ENCODE measurements at places on chromosomes 2 and 18. TPM values are rescaled to one million over a fixed set of nuclear protein-coding genes. Genes with fewer than 3 reads are reported as not detected.

DNA sequence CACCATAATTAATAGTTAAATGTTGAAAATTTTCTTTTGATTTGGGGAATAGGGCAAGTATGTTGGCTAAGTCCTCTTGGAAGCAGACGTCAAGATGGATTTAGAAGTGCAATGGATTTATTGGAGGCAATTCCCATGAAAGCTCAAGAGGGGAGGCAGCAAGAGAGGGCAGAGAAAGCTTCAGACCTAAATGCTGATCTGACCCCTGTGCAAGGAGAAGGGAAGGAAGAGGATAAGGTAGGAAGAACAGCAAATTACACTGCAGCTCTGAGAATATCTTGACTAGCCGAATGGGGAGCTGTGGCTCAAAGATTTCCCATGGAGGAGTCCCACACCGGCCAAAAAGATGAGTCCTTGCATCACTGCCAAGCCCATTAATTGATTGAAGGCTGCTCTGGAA lies 46.9 kb upstream of the ATP8B1 start:
- DNase-seq: no peak

- DNase-seq: no peak
Observed at GRCh38 chr18:34709750-34710441, at the start of gene DTNA. TSS of gene DTNA (plus strand) at chr18:34710298. CDS start at chr18:34755977, 45,679 bp downstream.

- DNase-seq: no peak
Observed at GRCh38 chr2:118841828-118842461, 5.5 kb downstream of the EN1 start.

GRCh38 chr2:26009567-26009963 lies 24.3 kb upstream of the RAB10 start:
- no peak for DNase-seq

- DNase-seq: no peak
Observed at GRCh38 chr2:143690235-143690634, 561.0 kb downstream of the ARHGAP15 start.

GRCh38 chr18:49666045-49666775 lies 104.4 kb downstream of the LIPG start:
- DNase-seq: no peak

DNA sequence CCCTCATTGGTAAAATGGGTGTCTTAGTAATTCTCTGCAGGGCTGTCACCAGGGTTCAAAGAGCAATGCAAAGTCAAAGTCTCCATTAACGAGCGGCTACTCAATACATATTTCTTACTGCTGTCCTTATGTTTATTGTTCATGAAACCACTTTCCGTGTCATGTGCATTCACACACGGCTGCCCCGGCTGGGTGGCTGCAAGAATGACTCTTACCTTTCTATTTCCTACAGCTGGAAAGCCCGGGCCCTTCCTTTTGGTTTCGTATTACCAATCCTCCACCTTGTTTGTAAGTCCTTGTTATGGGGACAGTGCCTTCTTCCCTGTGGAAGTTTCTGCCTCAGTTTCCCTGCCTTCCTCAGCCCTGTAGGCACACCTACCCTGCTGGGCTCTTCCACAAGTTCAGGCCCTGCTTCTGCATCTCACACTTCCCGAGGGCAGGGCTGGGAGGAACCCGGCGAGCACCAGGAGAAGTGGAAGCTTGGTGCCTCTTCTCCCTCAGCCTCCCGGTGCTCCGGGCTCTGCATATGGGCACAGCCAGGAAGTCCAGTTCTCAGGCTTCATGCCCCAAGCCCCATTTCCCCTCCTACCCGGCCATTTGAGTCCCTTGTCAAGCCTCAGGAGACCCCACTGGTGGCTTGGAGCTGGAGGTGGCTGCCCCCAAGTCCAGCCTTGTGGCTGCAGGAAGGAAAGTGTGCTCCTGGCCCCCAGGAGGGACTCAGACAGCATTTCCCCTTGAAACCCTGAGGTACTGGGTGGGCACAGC lies 18.7 kb upstream of the ACKR3 start:
- no peak for DNase-seq

CRYGC gene
- total RNA-seq: not detected

LOXHD1 gene
- total RNA-seq: not detected

ZBTB7C gene
- total RNA-seq: 1.2 TPM

CXCR1 gene
- total RNA-seq: 0.30 TPM

DES gene
- 1.8 TPM for total RNA-seq
